ENCODE measurements at places on chromosomes 2 and 18.

DNA sequence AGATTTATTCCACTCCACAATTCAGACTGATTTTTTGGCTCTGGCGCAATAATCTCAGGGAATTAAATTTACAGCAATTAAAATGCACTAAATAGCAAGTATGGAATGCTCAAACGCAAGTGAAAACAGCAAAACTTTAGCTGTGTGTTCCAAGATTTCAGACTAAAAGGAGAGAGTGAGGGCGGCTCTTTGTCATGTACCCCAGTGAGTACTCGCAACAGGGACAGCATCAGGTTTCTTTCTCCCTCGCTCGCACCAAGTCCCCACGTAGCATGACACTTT is 1.1 kb downstream of the ROCK2 start:
- no peak for DNase-seq

DNA sequence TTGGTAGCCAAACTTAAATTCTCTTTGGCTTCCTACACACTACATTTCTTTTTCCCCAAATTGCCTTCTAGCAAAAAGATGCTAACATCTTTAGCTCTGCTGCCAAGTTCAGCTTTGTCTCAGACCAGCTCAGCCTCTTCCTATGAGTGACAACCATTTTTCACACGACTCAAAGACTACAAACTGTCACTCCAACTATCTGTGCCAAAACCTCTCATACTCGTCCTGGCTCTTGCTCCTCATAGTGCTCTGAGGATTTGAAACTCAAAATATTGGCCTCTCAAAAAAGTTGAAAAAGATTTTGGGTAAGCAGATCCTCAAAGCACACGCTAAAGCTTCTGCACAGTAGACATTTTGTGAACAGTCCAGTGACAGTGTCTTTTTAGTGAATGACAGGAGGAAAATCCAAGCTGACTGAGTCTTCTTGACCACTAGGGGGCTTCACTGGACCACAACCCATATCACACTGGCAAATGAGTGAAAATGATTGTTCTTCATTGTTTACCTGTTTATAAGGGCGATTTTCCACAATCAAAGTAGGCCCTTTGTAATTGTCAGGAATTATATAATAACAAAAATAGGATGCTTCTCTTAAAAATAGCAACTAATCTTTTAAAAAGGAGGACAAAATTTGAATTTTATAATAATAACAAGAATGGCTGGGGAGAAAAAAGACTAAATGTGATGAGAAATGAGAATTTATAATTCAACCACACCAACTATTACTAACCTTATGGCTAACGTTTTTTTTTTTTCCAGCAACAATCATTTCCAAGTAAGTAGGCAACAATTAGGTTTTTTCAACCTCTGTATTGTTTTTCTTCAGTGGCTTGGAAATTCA is 85.5 kb upstream of the PGAP1 start:
- no peak for DNase-seq

DNA sequence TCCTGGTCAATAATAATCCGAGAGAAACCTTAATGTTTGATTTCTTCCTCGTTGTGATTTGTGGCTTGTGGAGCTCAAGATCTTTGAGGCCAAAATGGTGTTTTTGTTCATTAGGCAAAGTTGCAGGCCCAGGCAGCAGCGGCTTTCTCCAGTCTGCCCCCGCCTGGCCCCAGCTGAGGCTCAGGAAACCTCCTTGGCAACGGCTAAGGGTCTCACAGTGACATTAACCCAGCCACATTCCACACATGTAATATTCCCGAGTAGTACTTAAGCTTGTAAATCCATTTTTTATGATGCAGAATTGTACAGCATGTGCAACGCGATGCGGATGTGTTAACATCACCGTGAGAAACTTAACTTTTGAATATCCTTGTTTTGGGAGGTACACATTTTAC is 200.1 kb downstream of the BCL11A start:
- DNase-seq = no peak

DNA sequence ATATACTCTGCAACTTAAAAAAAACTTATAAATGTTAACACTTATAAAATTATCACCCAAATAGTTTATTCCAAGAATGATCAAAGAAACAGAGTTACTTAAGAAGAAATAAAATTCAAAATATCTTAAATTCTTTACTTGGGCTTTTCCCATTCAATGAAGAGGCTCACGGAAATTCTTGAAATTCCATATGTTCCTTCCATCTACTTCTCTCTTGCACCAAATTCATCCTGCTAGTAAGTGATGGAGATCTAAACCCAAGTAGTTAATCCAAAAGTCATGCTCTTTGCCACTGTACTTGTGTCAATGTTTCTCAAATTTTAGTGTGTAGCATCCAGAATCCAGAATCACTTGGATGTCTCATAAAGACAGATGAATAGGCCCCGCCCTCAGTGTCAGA is 465.9 kb downstream of the TXNL1 start:
- no peak for DNase-seq

DNA sequence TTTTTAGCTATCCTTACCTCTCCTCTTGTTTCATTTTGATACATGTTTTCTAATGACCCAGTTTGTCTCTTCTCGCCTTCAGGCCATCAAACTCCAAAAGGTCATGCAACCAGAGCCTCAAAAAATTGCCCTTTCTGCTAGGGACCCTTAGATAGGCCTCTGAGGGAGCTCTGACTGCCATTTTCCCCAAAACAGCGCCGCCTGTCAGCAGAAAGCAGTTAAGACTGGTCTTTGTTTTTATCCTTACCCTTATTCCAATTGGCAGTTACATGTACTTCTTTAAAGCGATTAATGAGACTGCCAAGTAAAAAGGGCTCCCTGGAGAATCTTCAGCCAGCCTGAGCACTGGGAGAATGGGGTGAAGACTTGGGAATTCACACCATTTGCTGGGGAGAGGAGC is 55.1 kb upstream of the RIT2 start:
- no peak for DNase-seq

DNA sequence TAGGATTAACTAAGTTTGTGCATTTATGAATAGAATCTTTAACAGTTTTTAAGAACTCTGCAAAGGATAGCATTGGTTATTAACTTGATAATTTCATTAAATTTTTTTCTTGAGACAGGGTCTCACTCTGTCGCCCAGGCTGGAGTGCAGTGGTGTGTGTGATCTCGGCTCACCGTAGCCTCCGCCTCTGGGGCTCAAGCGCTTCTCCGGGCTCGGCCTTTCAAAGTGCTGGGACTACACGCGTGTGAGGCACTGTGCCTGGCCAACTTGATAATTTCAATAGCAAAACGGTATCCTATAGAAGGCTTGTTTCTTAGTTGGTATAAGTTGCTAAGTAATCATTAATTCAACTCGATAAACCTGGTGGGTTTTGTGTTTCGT is 38.0 kb downstream of the ADNP2 start:
- no peak for DNase-seq

DNA sequence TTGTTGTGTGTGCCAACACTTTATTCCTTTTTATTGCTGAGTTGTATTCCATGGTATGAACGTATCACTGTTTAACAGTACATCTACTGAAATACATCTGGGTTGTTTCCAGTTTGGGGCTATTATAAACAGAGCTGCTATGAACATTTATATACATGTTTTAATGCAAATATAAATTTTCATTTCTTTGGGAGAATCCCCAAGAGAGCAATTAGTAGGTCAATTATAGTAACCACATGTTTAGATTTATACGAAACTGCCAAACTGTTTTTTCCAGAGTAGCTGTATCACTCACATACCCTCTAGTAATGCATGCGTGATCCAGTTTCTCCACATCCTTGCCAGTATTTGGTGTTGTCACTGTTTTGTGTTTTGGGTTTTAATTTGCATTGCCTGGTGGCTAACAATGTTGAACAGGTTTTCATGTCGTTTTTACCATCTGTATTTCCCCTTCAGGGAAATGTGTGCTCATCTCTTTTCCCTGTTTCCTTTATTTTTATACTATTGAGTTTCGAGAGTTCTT is 81.0 kb downstream of the TMEM131 start:
- no peak for DNase-seq

- no peak for DNase-seq
Observed at GRCh38 chr2:12967804-12968203, 251.1 kb downstream of the TRIB2 start.

GRCh38 chr2:237863689-237864443 is 4.4 kb downstream of the RAMP1 start:
- DNase-seq = peak; percentile 6

DNA sequence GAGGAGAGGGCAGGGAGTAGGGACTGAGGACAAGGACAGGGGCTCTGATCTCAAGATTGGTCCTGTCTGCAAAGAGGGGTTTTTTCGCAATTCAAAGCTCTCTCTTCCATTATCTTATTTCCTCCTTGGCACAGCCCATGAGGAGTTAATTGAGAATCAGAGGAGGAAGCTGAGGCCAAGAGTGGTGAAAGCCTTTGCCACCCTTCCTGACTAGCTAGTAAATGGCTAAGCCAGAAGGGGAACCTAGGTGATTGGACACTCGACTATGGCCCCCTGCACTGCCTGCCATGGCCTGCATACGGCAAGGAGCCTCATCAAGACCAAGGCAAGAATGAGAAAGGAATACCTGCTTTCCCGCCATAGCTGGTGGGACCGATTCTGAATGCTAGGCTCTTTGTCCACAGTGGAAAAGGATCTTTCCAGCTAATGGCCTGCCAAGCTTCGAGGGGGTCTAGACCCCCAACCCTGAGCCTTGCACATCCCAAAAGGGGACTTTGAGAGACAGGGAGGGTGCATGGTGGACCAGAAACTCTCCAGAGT is 237.9 kb downstream of the HAUS1 start:
- no peak for DNase-seq

- DNase-seq = peak; percentile 34
Observed at GRCh38 chr2:61707984-61708852, 145.6 kb downstream of the FAM161A start.

DNA sequence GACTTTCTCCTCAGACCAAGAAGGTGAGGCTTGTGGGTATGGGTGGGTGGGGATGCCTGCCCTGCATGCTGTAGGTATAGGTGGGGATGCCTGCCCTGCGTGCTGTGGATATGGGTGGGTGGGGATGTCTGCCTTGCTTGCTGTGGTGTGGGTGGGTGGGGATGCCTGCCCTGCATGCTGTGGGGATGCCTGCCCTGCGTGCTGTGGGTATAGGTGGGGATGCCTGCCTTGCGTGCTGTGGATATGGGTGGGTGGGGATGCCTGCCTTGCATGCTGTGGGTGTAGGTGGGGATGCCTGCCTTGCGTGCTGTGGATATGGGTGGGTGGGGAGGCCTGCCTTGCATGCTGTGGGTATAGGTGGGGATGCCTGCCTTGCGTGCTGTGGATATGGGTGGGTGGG is 278.4 kb downstream of the NEDD4L start:
- DNase-seq = no peak

GRCh38 chr2:196268538-196269338 is 97.4 kb upstream of the STK17B start:
- DNase-seq = no peak

DNA sequence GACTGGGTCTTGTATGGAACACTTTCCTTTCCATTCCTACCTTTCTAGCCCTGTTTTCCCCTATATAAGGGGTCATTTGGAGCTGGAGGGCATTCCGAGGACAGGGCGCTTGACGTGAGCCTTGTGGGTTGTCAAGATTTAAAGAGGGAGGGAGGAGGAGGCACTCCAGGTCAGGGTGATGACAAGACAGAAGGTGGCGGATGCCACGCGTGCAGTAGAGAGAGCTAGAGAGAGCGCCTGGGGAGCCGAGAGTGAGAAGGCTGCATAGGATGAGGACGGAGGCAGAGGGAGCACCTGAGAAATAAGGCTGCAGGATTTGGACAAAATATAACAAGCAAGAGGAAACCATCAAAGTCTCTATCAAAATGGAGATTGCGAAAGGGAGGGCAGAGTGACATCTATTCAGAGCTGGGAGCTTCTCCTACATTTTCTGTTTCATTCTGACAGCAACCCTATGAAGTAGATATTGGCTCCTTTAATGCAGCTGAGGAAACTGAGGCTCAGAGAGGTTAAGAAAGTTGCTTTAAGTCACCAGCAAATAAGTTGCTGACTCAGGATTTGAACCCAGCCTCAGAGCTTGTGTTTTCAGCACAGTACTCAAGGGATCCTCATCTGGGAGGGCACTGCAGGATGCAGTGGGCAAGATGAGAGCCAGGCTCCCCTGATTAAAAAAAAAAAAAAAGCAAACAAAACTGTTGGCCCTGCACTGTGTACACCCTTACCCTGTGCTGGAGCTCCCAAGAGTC is 124.2 kb downstream of the MRO start:
- no peak for DNase-seq

- DNase-seq = no peak
Observed at GRCh38 chr2:121061633-121062032, 223.4 kb downstream of the TFCP2L1 start.

DNA sequence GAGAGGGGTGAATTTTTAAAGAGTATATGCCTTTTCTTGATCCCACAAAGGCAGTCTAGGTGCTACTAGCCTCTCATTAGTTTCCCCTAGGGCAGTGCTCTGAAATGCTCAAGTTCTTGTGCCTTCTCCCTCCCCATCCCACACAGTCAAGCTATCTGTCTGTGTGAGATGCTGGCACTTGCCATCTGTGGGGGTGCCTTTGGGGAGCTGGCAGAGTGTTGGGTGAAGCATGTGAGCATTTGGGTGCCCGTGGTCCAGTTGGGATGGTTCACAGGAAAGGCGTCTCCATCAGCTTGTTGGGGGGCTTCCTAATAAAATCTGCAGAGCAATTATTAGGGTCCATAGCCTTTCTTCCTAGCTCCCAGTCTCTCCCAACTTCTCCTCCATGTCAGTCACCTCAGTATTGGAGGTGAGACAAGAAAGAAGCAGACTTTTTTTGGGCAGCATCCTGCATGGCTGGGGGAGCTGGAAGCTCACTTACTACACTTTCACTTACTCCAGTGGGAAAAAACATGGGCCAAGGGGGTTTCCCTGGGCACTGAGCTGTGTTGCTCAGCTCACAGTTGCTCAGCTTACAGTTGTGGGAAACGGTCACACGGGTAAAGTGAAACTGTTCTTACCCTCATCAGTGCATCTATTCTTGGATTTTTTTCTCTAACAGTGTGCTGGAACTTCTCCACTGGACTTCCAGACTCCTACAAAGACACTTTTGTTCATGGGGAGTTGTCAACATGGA is 29.3 kb downstream of the COLEC11 start:
- DNase-seq = no peak

GRCh38 chr2:41294331-41294730 is 753.5 kb upstream of the PKDCC start:
- no peak for DNase-seq

DNA sequence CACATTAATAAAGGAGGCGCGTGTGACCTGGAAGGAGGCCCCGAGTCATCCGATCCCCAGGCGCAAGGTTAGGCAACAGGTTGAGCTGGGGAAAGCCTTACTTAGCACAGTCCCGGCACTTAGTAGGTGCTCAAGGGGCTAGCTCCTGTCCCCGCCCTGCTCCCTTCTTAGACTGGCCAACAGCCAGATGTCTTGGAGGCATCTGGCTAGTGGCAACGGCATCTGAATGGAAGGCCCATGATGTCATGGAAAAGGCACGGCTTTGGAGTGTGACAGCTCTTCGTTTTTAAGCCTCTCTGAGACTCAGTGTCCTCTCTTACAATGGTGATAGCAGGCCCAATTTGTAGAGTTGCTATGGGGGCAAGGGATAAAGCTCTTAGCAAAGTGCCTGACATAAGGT is 258.3 kb downstream of the CYRIA start:
- no peak for DNase-seq
